ENCODE measurements at places on chromosomes 4 and X.

GRCh38 chr4:39908284-39908683 lies 69.4 kb downstream of the PDS5A start:
- DNase-seq: no peak

DNA sequence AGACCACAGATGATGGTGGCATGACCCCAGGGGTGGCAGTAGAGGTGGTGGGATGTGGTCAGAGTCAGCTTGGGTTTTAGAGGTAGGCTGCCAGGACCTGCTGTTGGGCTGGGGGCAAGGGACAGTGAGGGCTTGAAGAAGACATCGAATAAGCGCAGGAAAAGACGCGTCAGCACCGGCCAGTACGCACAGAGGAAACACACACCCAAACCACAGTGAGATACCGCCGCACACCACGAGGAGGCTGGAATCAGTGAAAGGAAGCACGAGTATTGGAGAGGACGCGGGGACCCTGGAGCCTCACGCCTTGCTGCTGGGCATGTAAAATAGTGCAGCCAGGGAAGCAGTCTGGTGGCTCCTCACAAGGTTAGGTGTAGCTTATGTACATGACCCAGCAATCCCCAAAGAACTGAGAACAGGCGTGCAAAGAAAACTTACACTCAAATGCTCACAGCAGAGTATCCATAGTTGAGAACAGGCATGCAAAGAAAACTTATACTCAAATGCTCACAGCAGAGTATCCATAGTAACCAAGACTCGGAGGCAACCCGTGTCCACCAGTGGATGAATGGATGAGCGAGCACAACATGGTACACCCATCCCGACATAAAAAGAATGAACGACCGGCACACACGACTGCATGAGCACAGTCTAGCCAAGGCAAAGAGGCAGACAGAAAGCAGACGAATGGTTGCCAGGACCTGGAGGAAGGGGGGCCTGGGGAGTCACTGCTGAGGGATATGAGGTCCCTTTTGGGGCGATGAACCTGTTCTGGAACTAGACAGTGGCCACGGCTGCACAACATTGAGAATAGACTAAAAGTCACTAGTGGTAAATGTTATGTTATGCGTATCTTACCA lies 13.3 kb downstream of the PDZD4 start:
- no peak for DNase-seq

- no peak for DNase-seq
Observed at GRCh38 chr4:110142461-110142860, 56.0 kb downstream of the ELOVL6 start.

DNA sequence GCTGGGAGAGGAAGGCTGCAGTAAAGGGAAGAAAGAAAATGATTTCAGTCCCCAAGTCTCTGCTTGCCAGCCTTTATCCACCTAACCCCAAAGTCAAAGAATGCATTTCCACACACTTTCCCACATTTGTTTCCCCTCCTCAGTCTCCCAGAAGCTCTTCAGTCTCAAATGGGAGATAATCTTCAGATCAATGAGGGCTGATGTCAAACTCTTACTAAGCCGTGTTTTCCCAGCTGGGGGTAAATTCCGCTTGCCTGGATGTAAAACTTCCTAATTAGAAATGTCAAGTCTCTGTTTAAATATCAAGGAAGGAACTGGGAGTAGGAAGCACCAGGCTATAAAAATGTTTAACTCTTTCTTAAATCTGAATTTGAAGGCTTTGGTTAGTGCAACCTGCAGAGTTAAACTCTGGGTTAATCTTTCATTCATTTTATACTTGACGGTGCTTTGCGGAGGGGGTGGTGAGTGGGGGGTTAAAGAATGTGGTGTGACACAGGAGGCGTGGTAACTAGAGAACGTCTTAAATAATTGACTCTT lies 601.4 kb upstream of the ACTRT1 start:
- DNase-seq: no peak

DNA sequence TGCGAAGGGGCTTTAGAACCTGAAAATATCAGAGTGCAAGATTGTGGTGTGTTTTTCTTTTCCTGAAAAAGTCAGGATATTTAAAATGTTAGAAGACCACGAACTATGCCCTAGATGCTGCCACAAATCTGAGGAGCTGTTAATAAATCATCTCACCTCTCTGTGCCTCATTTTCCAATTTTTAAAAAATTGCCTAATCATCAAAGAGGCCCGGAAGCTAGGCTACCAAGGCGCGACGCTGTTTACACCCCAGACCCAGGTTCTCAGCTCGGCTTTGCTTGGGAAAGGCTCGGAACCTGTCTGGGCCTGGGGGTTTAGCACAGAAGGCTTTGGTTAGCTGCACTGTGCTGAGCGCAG lies 409.6 kb downstream of the BCOR start:
- DNase-seq: no peak

- no peak for DNase-seq
Observed at GRCh38 chr4:24513718-24514117, 70.6 kb downstream of the DHX15 start.

DNA sequence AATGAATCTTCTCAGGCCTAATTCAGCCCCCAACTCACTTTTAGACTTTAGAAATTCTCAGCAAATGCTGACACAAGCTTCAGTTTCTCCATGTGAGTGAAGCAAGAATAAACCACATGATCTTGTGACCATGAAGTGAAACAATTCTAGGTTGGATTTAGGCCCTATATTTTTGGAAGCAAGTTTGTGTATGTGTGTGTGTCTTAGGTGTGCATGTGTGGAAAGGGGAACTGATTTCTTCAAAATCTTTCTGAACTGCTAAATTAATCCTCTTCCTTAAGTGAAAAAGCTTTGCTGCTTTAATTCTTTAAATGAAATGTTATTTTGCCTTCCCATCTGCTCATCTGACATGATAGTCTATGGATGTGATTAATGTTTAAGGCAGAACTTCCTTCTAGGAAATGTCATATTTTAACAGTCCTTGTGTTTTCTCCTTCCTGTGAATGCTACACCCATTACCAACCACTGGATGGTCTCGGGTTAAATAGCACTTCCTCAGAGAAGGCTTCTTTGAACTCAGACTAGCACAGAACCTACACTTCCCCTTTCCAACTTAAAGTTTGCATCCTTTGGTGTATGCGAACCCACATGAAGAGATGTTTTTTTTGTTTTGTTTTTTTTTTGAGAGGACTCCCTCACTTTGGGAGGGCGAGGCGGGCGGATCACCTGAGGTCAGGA lies 1.2 kb upstream of the TMEM144 start:
- DNase-seq: peak; percentile 71

DNA sequence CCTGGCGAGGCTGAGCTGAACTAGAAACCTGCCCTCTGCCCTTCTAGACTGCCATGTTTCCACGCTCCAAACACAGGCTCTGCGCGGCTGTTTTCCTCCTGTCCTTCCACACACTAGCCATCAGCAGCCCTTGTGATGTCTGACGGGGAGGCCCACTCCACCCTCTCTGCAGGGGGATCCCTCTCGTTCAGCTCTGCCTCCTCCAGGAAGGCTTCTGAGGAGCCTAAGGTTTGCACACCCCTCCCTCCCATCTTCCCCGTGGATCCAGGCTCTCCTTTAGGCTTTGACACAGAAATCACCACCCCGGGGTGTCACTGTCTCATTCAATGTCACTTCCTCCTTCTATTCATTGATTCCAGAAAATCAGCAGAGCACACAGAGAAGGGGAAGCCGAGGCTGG lies 38.6 kb upstream of the CRMP1 start:
- no peak for DNase-seq

DNA sequence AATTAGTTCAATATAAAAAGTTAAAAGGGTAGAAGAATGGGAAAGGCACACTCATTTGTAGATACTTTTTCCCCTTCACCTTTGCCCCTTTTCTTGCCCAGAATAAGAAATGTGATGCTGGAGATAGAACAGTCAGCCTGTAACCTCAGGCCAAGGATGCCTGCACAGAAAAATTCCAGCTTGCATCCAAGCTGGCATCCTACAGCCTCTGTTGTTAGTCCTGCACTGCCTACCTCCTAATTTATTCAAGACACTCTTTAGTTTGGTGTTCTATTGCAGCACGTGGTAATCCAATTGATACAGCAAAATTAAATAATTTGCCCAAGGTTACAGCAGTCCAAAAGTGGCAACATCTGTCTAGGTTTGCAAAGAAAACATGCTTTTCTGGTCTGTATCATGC lies 9.7 kb upstream of the USO1 start:
- no peak for DNase-seq

DNA sequence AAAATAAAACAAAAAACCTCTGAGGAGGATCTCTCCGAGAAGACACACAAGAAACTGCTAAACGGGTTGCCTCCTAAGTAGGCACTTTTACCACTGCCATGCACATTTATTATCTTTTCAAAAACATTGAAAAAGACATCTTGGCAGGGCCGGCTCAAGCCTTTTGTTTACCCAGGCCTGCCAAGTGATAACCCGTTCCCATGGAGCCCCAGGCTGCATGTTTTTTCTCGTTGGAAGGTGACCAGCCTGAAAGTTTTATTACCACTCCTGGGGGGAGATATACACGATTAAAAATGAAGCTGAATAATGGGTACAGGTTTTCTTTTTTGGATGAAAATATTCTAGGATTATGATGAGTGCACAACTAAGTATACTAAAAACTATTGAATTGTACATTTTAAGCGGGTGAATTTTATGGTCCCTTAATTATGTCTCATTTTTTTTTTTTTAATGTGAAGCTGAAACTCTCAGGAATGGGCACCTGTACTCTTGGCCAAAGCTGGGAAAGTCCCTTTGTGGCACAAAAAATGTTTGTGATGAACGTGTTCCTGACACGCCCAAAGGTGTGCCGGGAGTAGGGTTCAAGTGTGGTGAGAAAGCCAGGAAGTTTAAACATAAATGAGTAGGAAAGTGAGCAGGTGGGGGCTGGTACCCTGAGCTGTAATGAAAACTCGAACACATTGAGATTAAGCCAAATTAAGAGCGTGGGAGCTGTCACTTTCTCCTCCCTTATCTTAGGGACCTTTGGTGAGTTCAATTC lies 1.5 kb upstream of the MAP7D2 start:
- DNase-seq: no peak

DNA sequence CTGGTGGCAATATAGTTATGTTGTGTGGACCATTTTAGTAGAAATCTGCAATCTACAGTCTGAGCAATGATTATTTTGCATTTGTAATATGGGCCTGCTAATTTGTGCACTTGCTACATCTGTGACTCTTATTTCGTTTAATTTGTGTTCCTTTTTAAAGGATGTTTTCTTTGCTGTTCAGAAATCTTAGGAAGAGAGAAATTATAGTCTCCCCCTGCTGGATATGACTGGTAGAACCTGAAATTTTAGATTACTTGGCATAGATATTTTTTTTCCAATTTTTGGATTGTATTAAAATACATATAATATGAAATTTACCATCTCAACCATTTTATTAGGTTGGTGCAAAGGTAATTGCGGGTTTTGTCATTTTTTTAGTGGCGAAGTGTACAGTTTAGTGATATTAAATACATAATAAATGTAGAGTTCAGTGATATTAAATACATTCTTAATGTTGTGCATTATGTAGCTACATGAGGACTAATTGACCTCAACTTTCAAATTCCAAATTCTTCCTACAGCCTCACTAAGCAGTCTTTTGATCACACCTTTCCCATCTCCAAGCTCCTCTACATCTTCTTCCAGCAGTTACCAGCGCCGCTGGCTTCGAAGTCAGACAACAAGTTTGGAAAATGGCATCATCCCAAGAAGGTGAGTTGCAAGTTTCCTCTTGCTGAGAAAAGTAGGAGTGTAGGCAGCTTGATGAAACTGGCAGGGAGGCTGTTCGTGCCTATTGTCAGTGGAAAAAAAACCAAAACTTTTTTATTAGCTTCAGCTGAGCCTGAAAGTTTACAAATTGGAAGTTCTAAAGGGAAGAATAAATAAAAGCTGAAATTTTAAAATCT lies 82.2 kb downstream of the FNIP2 start:
- peak; percentile 78 for DNase-seq

GRCh38 chr4:104457308-104457981 lies 37.2 kb downstream of the CXXC4 start:
- no peak for DNase-seq
